Activated B cell treated with CpG ODN at 0.5 μM for 24 hours (primary cell): ENCODE measurements at places on chromosomes 2 and 18.

- no peak for DNase-seq
These were observed 154.8 kb upstream of the APCDD1 start for GRCh38 chr18:10299643-10300042.

GRCh38 chr2:105842555-105842954 lies 97.8 kb downstream of the NCK2 start:
- no peak for DNase-seq

DNA sequence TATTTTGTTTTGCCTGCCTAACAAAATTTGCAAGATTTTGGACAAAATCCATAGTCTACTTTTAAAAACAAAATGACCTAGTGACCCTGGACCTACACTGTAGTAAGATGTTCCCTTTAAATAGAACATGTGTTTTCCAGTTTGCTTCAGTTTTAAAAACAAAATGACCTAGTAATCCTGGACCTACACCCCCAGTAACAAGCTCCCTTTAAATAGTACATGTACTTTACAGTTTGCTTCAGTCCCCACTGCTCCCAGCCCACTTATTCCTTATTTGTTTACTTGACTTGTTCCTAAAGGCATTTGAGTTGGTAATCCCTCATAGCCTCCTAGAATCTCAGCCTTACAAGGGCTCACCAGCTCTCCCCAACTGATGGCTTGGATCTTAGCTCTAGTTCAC lies 34.5 kb upstream of the HTR2B start:
- DNase-seq: no peak

DNA sequence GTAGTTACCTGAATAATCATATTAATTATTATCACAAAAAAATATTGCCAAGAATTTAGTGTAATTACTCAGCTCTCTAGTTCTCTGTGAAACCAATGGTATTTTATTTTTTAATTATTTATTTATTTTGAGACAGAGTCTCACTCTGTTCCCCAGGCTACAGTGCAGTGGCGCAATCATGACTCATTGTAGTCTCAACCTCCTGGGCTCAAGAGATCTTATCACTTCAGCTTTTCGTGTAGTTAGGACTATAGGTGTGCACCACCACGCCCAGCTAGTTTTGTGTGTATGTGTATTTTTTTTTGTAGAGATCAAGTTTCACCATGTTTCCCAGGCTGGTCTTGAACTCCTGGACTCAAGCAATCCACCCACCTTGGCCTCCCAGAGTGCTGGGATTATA lies 440.4 kb upstream of the CDH20 start:
- no peak for DNase-seq

DNA sequence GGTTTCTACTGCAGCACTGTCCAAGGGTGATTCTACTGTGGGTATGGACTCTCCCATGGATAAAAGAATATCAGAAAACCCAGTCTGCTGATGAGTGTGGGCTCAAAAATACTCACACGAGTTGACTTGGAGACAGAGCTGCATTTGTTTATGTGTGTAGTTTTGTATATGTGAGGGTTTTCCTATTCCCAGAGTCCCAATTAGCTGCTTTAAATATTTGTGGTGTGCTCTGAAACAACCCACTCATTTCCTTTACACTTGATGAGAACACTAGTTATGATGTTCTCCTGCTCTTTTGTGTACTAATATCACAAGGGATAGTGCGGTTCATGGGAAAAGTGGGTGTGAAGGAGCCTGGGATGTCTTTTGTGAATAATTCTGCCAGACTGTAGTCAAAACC lies 337.3 kb downstream of the PLCL1 start:
- no peak for DNase-seq

DNA sequence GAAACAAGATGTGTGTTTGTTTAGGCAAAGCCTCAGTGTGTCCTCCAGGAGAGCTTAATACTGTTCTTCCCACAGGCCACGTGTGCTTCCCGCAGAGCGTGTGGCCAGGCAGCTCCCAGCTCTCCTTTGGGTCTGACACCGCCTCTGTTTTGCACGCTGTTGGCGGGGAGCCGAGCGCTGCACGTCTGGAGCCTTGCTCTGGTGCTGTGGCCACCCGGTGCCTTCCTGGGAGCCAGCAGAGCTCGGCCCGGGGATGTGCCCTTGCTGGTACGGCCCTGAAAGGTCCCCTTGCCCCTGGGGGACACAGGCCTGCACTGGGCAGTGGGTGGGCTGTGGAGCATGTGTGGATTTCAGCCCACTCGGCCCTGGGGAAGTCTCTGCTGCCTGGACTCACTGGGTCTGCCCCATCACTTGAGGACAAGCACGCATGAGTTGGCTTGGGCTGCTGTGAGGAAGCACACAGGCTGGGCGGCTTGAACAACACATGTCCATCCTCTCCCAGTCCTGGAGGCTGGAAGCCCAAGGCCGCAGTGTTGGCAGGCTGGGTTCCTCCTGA lies 160.7 kb upstream of the HDAC4 start:
- DNase-seq: no peak

DNA sequence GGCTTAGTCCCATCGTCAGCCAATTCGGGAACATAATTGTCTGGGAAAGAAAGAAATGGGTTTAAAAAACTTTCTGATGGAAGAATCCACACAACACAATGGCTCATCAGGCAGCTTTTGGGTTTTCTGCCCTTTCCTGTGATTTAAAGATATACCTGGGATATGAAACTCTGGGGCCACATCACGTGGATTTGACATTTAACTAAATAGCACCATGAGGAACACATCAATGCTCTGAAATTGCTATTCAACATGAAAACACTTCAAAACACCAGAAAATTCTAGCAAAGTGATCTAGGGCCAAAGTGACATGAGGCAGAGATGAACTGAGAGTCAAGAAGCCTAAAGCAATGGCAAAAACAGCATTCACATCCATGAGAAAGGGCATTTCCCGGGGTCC lies 237.5 kb upstream of the PXDN start:
- DNase-seq: no peak

DNA sequence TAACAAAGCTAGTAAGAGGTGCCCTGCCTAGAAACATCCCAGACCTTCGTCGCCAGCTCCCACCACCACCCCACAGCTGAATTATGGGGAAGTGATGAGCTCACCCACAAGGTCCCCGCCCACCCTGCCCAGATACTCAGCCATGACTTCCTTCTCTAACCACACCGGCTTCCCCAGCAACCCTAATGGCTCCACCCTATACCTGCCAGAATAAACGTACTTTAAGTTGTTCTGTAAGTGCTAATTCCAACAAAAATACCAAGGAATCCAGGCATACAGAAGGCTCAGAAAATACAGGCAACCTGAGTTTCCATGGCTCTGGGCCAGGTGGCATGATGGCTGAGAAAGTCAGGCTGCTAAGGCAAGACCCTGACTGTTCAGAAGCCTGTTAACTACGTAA lies 39.1 kb downstream of the TMEM163 start:
- DNase-seq: no peak

- DNase-seq: no peak
These were observed 286.5 kb downstream of the C1D start for GRCh38 chr2:67776276-67776675.

DNA sequence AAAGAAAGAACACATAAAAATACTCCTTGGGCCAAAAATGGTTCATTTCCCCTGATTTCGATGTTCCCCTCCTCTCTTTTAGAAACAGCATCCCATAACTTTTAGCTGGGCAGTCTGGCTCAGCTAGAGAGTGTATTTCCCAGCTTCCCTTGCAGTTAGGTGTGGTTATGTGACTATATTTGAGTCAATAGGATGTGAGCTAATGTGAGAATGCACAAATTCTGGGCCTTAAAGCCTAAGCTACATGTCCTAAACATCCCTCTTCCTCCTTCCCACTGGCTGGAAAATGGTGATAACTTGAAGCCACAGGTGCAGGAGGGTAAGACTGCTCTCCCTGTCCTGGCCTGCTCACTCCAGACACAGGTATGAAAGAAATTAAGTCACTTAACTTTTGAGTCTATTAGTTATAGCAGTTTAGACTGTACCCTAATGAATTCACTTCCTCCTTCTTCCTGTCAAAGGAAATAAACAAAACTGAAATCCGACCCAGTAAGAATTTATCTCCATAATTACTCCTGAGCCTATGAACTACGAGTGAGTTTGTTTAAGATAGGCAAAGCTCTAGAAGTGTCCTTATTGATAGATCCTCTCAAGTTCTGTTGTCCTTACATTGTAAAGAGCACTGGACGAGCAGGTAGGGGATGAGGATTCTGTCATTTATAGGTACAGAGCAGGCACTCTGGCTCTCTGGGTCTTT lies 177.6 kb downstream of the MTX2 start:
- no peak for DNase-seq

DNA sequence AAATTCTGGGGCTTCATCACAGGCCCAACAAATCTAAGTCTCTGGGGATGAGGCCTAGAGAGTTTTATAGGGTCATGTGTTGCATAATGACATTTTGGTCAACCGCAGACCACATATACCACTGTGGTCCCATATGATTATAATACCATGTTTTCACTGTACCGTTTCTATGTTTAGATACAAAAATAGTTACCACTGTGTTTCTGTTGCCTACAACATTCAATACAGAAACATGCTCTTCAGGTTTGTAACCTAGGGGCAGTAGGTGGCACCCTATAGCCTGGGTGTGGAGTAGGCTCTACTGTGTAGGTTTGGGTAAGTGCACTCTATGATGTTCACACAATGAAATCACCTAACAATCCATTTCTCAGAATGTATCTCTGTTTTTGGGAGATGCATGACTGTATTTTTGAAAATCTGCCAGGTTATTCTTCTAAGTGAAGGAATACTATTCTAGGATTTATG lies 485.2 kb downstream of the PTPRM start:
- no peak for DNase-seq

- no peak for DNase-seq
These were observed 1860.1 kb downstream of the SUCLG1 start for GRCh38 chr2:82599021-82599420.

DNA sequence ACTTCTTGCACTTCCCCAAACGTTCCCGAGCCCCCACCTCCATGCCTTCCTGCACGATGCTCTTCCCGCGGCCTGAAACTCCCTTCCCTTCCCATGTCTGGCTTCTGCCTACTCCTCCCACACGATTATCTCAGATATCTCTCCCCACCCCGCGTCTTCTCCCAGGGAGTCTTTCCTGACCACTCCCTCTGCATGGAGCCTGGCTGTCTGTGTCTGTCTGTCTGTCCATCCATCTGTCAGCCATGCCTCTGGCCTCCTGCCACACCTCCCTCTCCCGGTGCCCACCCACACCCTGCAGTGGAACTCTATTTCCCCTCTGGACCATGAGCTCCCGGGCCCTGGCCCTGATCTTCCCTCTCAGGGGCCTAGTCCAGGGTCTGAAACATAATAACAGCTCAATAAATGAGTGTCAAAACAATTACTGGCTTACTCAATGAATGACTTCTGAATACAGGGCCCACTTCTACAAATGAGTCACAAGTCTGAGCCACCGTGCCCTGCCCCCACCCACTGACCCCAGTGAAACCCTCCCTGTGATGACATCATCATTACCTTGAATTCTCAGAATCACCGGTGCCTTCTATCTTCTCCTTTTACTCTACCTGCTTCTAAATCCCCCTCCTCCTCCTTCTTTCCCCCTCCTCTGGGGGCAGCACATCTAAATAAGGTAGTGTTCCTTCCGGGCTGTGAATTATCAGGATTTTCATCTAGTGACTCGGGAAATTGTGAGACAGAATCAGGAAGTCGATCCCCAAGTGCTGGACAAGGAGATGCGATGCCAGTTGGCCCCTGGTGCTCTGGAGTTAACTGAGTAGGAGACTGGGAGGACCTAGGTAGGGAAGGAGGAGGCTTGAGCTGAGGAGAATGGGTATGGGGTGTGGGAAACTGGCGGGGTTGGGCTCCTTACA lies 46.1 kb upstream of the PLB1 start:
- DNase-seq: no peak

DNA sequence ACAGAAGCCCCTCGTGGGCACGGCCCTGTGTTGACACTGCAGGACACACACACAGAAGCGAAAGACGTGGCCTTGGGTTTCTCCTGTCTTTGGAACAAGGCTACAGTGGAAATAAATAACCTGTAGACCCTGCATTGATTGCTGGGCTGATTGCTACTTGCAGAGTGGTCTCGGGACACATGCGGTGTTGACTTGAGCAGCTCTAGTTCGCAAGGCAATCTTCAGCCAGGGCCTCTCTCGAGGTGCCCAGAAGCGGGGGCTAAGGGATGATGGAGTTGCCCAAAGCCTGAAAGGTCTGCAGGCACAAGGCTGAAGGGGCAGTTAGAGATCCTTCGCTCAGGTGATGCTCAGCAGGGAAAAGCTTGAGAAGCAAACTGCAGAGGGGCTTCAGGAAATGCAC lies 180.3 kb downstream of the SEPTIN10 start:
- no peak for DNase-seq

- no peak for DNase-seq
These were observed 366.9 kb upstream of the SLC14A2 start for GRCh38 chr18:45248240-45248903.

GRCh38 chr2:9820020-9820973 lies 23.0 kb upstream of the TAF1B start:
- DNase-seq: no peak

- no peak for DNase-seq
These were observed 118.5 kb downstream of the ANTXR1 start for GRCh38 chr2:69131452-69131851.

GRCh38 chr2:232455426-232456255 lies at the start of gene ALPI:
ALPI (plus strand) TSS chr2:232456153; CDS start chr2:232456200, 47 bp downstream.
- DNase-seq: no peak

DNA sequence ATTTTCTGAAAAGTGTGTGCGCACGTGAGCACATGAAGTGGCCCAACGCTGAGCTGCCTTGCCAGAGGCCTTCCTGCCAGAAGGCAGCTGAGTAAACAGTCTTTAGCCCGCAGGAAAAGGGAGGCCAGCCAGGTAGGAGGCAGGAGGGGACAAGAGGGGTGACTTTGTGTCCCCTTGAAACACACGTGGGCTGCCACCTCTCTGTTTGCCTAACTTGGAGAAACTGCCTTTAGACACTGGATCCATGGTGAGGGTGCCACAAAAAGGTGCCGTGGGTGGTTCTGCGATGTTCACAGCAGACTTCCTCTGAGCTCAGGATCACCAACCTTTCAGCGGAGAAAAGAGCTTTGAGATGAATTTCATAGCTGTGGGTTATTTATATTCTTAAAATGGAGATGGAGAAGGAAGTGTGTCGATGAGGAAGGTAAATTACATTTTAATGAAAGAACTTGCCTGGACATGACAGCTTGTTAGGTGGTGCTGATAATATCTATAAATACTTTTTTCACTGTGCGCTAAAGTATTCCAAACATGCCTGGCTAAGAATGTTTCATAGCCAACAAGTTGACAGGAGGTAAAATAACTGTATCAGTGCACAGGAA lies 36.6 kb upstream of the ASB1 start:
- DNase-seq: no peak

DNA sequence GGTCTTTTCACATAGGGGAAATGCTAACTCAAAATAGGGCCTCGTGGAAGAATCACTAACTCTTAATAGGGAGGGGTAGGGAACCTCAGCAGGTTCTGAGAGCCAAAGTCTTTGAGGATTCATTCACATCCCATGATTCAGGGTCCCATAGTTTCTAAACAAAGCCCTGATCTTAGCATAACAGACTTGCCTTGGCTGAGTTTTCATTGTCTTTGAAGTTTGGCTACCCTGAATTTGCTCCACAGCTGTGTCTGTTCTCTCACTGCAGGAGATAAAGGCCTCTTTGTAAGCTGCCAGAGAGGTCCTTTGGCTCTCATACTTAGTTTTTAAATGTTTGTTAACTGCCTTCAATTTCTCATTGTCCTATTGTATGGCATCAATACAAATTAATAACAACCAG lies 54.5 kb downstream of the ZDBF2 start:
- DNase-seq: no peak
